Breast epithelium (tissue), 4 donors: ENCODE measurements at places on chromosomes 2 and 18. TPM values are rescaled to one million over a fixed set of nuclear protein-coding genes. Genes with fewer than 3 reads are reported as not detected.

DNA sequence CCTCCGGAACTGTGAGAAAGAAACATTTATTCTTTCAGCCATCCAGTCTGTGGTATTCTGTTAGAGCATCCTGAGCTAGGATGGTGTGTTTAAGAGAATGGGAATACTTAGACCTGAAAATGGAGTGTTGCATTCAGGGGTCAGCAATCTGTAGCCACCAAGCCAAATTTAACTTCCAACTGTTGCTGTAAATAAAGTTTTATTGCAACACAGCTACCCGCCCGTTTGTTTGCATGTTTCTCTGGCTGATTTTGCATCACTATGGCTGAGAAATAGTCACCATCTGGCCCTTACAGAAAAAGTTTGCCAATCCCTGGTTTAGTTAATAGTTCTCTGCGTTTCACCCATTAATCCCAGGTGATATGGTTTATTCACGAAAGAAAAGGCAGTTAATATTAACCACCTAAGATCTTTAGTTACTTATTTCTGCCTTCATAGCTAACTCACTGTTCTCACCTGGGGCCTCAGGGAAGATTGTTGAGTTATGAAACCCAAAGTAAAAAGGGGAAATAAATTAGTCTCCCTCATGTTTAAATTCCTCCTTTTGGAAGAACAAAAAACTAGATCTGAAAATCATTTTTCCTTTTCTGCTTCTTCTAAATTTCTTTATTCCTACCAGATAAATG, 9.5 kb upstream of the CYS1 start:
- peaks cover 10% of the 10 kb centered on the region for H3K27me3 ChIP-seq
- H3K4me1 ChIP-seq, result no peaks in the 10 kb centered on the region
- H3K27ac ChIP-seq, result no peak overlapping the region

GRCh38 chr18:47838396-47838795, 92.1 kb downstream of the SMAD2 start:
- no peaks in the 10 kb centered on the region for H3K36me3 ChIP-seq
- H3K27ac ChIP-seq, result no peak overlapping the region
- no peak overlapping the region for H3K4me3 ChIP-seq
- no peak for DNase-seq
- H3K4me1 ChIP-seq, result no peaks in the 10 kb centered on the region

DNA sequence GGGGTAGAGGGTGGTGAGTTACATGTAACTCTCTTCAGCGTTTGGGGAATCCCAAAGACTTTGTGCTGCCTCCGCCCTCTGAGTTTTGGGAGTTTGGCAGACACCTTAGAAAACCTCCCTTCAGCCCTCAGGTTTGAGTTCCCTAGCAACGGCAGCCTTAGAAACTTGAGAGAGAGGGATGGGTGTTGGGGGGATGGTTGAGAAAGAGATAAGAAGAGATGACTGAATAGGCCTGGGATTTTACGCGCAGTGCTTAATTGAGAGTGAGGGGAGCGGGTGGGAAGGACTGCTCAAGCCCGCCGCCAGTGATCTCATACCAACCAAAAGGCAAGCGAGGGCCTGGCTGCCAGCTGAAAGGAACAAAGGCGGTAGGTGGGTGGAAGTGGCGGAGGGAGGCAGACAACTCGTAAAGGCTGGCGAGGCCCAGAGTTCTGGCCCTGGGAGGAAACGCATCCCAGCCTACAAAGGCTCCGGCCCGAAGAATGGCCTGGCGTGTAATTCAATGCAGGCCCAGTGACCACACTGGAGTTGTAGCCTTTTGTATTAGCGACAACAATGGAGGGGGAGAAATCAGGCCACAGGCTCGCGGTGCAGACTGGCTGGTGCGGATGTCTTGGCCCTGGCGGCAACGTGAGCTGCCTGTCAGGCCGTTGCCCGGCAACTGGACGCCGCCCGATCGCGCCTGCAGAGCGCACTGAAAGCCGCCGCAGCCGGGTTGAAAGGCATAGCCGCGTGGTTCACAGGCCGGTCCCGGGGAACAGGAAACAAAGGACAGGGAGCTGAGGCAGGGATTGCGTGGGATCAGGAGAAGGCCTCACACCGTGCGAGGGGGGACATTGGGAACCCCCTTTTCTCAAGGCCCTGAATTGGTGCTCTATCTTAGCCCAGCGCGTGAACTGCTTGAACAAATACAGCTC, 39.9 kb upstream of the DARS1 start:
- DNase-seq, result peak; percentile 62
- no peaks in the 10 kb centered on the region for H3K36me3 ChIP-seq
- no peaks in the 10 kb centered on the region for H3K4me1 ChIP-seq
- H3K4me3 ChIP-seq, result peak overlapping the region; percentile 47

GRCh38 chr2:188349019-188349418, 57.3 kb downstream of the GULP1 start:
- no peaks in the 10 kb centered on the region for H3K4me1 ChIP-seq
- H3K4me3 ChIP-seq, result no peak overlapping the region
- no peak for DNase-seq

DNA sequence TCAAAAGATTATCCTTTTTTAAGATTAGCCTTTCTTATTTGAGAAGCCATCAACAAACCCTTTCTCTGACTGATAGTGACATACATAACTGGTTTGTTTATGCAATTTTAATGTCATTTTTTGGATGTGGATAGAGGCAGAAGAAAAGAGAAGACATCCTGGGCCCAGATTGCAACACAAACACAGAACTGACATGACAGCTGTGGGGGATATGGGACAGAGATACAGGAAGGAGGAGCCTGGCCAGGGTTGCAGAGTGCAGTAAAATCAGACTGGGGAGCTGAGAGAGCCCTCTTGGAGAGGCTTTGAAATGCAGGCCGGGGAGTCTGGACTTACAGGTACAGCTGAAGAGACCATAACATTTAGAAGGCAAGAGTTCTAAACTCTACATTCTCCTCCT, 65.1 kb downstream of the SIGLEC15 start:
- H3K27ac ChIP-seq, result no peak overlapping the region
- H3K27me3 ChIP-seq, result no peaks in the 10 kb centered on the region
- H3K36me3 ChIP-seq, result no peaks in the 10 kb centered on the region

The CYP1B1 gene
- 32.9 TPM for total RNA-seq
